ENCODE measurements at places on chromosomes 1 and 21. TPM values are rescaled to one million over a fixed set of nuclear protein-coding genes. Genes with fewer than 3 reads are reported as not detected.
A peak's percentile ranks its signal among the peaks of the same experiment; 100 is the strongest.

RNU1-2 gene
- 4,541 TPM for total RNA-seq

DNA sequence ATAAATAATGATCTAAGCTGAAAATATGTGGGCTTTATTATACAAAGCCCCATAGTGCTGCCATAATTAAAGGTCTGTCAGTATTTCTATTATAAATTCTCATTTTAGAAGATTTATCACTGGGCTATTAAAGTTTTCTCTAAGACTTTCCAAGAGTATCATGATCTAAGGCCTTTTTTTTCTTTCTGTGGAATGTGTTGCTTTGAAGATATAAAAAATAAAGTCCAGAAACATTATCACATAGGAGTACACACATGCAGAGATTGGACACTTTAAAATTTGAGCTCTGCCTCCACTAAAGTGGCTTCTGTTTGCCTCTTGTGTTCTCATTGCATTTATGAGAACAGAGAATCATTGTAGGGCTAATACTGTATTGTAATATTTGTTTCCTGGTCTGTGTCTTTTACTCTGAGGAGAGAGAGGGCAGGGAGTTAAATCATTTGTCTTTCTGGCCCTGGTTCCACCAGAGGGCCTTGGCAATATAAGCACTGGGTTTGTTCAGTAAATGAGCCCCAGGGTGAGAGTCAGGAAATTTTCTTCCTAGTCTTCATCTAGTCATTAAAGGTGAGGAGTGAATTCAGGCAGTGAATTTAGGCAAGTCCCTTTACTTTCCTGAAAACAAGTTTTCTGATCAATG, 70.2 kb downstream of the NFIA start:
- no peak for DNase-seq

GRCh38 chr1:27602462-27603308, 1.3 kb downstream of the AHDC1 start:
- DNase-seq = peak; percentile 50

SMIM1 gene
- total RNA-seq = 9.0 TPM

ACTL8 gene
- not detected for total RNA-seq

DNA sequence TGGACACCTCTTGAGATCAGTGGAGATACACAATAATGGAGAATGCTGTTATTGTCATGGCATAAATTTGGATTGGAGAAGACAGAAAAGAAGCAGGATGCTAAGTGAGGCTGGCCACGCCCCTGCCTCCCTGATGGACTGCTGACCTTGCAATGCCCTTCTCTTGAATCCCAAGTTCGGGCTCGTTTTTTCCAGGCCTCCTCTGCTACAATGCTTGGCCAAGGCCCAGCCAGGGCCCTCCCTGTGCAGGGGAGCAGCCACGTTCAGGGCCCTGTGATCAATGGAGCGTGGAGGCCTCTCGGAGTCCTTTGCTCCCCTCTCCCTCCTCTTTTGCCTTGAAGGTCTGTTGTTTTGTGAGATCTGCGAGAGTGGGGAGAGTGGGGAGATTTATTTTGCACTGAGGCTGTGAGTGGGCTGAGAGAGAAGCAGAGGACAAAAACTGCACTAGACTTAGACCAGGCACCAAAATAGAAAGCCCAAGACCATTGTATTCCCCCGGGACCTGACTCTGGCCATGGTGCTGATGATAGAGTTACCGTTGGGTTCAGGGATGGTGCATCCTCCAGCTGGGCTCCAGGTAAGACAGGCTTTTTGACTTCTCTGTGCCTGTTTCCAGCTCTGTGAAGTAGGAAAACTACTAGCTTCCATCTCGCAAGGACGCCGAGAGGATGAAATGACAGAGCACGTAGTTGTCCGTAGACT, 268.6 kb downstream of the KAZN start:
- DNase-seq = no peak

UBE2U gene
- total RNA-seq = not detected

Measured in B cell (primary cell).